Renal cortical epithelial cell (primary cell): ENCODE measurements at places on chromosomes 2 and 18. TPM values are rescaled to one million over a fixed set of nuclear protein-coding genes. Genes with fewer than 3 reads are reported as not detected.

- no peak for DNase-seq
These were observed 48.9 kb downstream of the TGIF1 start for GRCh38 chr18:3498698-3499471.

- DNase-seq, result no peak
These were observed 355.0 kb upstream of the LYPD1 start for GRCh38 chr2:133025004-133025403.

AQP12A gene
- not detected in 2 replicates for total RNA-seq

GRCh38 chr2:72147303-72147971, at the start of gene CYP26B1:
Gene CYP26B1, minus strand, starts transcription at chr2:72147862. Its CDS starts 28 bp downstream, at chr2:72147834.
- no peak for DNase-seq

DNA sequence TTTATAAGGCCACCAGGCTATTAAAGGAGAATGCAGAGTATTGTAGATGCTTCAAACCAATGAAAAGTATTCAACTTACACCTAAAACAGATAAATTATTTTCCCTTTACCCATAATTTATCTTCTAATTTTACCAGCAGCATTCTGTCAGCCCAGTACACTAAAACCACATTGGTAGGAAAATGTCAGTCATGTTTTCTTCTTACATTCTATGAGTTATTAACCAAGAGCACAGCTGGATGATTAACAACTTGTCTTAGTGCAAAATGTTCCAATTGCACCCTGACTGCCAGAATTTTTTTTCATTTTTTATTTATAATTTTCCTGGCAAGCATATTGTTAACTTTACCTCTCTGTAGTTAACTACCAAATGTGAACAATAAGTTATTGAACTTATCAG, 79.0 kb upstream of the WDR75 start:
- DNase-seq, result peak; percentile 46

DNA sequence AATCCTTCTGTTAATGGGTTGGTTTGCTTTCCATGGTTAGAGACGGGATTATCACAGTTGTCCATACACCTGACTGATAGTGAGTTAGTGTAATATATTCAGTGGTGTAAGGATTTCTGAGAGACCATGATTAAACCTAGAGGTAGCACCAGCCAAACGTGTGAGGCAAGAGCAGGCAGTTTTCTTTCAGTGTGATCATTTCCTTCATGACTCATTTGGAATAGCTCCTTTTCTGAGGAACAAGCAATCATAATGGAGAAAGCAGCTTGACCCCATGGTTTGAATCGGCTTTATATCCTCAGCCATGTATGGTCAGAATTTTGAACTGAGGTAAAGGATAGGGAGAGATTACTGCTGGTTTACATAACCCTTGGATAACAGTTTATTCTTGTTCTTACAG, 2.9 kb downstream of the MXD1 start:
- peak; percentile 90 for DNase-seq

AMER3 gene
- total RNA-seq, result not detected in 2 replicates

MYL12A gene
- total RNA-seq, result 907 and 2,004 TPM in 2 replicates

SRBD1 gene
- total RNA-seq, result 10.1 and 13.6 TPM in 2 replicates

DNA sequence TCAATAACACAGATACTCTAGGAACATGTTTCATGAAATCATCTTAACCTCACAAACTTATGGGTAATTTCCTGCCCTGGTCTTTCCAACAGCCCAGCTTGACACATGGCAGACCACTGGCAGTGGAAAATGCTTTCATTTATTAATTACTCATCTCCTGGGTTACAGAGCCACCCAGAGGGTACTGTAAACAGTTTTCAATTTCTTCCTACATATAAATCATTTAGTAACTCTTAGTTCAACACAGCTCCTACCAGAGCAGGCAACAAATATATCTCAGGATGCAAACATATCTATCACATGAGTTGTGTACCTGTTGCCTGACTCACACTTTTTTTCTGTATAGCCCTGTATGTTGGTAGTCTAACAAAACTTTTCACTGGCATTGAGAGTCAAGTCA, 99.2 kb upstream of the VRK2 start:
- DNase-seq, result peak; percentile 2

GRCh38 chr2:45709137-45709536, 57.7 kb downstream of the PRKCE start:
- DNase-seq, result no peak

- DNase-seq, result peak; percentile 91
These were observed 132.1 kb upstream of the HAAO start for GRCh38 chr2:42924418-42924886.

GRCh38 chr2:229563388-229563787, 151.0 kb downstream of the DNER start:
- no peak for DNase-seq

DNA sequence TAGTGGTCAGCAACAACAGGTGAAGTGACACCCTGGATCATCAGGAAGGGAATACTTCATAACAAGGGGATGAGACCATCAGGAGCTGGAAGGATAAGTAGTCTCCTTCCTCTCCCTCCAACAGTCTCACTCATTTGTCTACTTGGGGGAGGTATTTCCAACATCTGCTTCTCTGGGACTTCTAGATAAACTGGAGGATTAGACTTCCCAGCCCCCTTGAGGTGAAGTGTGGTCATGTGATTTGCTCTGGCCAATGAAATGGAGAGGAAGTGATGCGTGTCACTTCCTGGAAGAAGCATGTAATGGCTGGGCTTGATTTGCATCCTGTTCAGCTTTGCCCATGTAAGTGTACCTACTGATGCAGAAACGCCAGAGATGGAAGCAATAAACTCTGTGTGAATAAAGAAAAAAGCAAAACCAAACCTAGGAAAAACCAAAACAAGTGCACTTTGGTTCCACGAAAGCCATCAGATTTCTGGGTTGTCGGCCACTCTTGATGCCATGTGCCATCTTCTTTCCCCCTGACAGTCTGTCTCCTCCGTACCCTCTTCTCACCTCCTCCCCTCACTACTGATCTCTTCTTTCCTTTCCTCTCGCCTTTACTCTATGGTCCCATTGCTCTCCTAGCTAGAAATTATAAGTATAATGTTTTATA, 76.1 kb upstream of the DNMT3A start:
- DNase-seq, result no peak

DNA sequence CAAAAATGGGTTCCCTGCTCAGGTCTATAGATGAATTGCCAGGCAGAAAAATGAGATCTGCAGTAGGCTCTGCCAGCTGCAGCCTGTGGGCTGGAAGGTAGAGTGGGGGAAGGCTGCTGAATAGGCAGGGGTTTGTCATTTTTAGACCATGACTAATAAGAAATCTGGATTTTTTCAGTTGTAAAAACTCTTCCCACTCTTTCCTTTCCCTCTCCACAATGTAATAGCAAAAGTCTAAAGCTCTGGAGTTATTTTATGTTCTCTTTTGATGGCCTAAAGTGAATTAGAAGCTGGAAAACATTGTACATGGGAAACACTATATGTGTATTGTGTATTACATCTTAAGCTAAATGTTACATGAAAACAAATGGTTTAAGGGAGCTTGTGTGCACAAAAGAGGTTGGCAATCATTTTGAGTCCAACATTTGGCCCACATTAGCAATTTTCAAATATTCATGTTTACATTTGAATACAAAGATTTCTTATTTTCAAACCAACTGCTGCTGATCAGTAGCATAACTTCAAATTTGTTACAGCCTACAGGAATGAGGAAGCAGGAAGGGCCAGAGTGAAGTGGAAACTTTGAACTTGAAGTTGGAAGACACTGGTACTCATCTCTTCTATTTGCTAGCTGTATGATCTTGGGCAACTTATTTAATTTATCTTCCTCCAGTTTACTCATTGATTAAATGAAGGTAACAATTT, 407.1 kb downstream of the SLC4A3 start:
- DNase-seq, result peak; percentile 78

TMEM182 gene
- 3.3 and 4.8 TPM in 2 replicates for total RNA-seq

GRCh38 chr2:126999106-126999756, 100.5 kb downstream of the TEX51 start:
- no peak for DNase-seq

DNA sequence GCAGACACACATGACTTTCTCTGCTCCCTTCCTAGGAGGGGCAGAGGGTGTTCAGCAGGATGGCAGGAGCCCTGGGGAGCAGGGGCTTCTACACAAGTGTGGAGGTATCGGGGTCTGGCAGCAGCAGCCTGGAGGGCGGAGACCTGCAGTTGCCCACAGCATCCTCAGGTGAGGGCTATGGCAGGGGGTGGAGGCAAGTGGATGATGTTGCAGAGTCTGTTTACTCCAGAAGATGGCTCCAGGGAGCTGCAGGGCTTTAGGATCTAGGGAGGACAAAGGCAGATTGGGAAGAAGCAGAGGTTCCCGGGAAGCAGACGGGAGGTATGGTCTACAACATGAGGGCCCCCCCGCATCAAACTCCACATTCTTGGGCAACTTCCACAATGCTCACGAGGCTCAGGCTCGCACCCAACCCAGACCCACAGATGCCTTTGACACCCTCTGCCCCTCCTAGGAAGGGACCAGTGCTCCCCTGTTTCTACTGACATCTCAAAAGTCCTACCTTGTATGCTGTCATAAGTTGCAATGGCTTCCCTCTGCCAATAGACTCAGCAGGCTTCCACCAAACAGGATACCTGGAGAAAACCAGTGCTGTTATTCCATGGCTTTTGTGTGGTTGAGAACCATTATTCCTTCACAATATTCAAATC, 12.0 kb upstream of the ATP6V1C2 start:
- DNase-seq, result no peak

GRCh38 chr2:38438133-38438882, 61.2 kb upstream of the ATL2 start:
- DNase-seq, result no peak

DNA sequence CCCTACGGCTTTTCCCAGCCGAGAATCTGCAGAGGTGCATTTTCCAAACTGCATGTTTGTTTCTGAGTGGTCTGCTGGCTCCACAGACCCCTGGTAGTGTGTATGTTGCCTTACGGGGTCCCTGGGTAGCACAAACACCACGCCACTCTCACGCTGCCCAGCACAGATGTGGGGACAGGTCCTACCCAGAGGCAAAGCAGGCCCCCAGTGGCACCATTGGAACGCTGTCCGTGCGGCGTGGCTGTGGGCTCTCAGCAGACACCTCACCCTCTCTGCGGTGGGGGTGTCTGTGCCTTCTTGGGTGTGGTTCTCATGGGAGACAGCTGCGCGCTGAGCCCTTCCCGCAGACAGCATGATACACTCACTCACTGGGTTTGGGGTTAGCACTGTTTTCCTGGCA, 137.4 kb downstream of the NFATC1 start:
- DNase-seq, result no peak

GRCh38 chr18:74534150-74534969, at the start of gene CNDP1:
Gene CNDP1, plus strand, starts transcription at chr18:74534500. Its CDS starts 168 bp downstream, at chr18:74534668.
- DNase-seq, result no peak

LTBP1 gene
- 0.89 and 3.6 TPM in 2 replicates for total RNA-seq

GRCh38 chr2:150526827-150527226, 39.4 kb upstream of the RND3 start:
- peak; percentile 100 for DNase-seq

GRCh38 chr2:20185176-20186022, 39.5 kb downstream of the SDC1 start:
- DNase-seq, result peak; percentile 89

GRCh38 chr18:21769206-21769605, 28.6 kb downstream of the MIB1 start:
- DNase-seq, result no peak

DNA sequence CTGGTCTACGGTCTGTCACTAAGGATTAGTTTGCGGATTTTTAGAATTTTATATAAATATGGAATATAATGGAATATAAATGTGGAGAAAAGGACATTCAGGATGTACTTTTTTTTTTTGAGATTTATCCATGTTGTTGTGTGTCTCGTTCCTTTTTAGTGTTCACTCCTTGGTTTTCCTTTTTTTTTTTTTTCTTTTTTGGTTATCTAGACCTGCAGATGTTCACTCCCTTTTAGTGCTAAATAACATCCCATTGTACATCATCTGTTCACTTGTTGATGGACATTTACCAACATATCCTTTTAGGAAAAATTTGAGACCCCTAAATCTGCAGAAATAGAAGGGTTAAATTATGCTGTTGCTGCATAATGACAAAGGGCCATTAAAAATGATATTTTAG, 25.5 kb upstream of the RPL37A start:
- no peak for DNase-seq

GRCh38 chr2:24881623-24882022, 38.4 kb downstream of the ADCY3 start:
- DNase-seq, result no peak

DNA sequence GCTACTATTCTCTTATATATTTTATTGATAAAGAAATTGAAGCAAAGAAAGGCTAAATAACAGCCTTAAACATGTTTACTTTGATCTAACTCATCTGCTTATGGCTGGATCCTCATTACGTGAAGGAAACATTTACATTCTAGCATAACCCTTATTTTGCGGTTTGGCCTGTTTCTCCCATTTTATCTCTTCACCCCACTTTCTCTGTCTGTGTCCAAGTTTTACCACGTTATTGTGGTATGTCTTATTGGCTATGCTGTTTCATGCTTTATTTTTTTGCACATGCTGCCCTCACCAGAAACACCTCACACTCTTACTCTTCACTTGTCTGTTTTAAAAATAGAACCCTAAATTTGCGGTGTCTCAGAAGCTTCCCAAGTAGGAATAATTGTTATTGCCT, 78.5 kb downstream of the RPIA start:
- no peak for DNase-seq

GRCh38 chr2:43193652-43194120, 32.7 kb downstream of the ZFP36L2 start:
- DNase-seq, result peak; percentile 40

GRCh38 chr2:206616151-206616550, 26.1 kb upstream of the FAM237A start:
- DNase-seq, result peak; percentile 1

- DNase-seq, result no peak
These were observed 129.0 kb upstream of the FOSL2 start for GRCh38 chr2:28263690-28264089.

ANKRD36C gene
- total RNA-seq, result 22.4 and 31.7 TPM in 2 replicates

IL1R2 gene
- 0.89 and 23.4 TPM in 2 replicates for total RNA-seq
